ENCODE measurements at places on chromosomes 12 and 14.

DNA sequence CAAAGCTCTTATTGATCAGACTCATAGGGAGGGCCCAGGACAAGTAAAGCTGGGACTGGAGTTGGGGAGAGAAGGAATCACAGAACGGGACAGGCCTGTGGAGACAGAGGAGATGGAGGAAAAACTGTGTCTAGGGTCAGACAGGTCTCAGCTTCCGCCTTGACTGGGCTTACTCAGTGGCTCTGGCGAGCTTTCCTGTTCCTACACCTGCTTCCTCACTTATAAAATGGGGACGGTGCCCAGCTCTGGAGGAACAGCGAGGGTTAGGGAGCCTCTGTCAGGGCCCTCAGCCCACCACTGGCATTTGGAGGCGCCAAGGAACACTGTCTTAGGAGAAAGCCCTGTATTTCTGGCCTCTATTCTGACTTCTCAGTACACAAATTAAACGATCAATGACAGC lies 34.7 kb downstream of the SETD3 start:
- DNase-seq = no peak

- no peak for DNase-seq
These were observed 113.9 kb upstream of the MYL2 start for GRCh38 chr12:111034083-111034885.

DNA sequence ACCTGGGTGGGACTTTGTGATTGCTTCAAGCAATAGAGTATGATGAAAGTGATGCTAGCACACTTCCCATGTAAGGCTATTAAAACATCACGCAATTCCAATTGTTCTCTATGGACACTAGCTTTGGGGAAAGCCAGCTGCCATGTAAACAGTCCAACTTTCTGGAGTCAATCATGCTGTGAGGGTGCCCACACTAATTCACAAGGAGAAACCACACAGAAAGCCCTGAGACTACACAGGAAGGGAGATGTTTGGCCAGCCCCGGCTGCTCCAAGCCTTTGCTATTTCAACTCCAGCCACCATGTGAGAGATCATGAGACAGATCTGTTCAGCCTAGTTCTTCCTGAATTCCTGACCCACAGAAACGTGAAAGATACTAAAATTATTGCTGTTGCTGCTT lies 96.3 kb downstream of the ST8SIA1 start:
- DNase-seq = no peak

GRCh38 chr12:92943482-92944250 lies 14.6 kb upstream of the EEA1 start:
- DNase-seq = no peak

GRCh38 chr12:10392394-10392930 lies 2.6 kb upstream of the KLRK1 start:
- DNase-seq = no peak

GRCh38 chr14:75053396-75054291 lies 2.4 kb upstream of the MLH3 start:
- DNase-seq = peak; percentile 30

DNA sequence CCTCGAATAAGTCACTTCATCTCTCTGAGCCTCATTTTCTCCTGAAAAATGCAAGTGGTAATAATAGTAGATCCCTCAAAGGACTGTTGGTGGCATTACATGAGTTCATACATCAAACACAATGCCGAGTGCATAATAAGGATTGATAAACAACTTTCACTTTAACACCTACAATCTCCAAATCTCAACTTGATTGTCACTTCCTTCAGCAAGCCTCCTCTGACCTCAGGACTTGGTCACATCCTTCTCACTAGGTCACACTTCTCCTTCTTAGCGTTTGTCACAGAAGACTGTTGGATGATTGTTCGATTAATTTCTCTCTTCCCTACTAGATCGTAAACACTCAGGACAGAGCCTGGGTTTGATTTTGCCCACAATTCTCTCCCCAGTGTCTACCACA lies 7.9 kb upstream of the PRKAB1 start:
- DNase-seq = no peak

- no peak for DNase-seq
These were observed 22.9 kb downstream of the PMCH start for GRCh38 chr12:102174761-102175160.

DNA sequence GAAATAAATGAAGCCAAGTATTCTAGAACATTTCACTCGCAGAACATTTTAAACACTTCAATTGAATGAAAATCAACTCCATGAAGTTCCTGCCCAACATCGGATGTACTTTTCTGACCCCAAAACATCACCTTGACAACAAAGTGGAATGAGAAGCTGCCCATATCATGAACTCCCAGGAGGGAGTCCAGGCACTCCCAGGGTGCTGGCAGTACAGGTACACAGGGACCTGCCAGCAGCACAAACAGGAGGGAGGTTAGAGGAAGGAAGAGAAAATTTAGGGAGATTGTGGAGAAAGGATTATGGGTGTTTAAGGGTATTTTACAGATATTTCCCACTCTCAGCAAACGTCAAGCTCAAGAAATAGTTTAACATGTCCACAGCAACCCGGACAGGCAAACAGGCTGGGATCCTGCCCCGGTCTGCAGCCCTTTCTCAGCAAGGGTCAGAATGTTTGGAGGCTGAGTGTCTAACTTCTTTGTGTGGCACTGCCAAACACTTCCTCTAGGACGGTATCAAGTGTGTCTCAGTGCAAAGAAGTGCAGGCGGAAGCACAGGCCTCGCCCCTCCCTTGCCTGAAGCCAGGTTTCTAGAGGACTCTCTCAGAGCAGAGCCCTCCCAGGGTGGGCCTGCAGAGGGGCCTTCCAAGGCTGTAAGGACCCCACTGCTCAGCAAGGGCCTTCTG lies 72.2 kb downstream of the SETD3 start:
- DNase-seq = no peak

DNA sequence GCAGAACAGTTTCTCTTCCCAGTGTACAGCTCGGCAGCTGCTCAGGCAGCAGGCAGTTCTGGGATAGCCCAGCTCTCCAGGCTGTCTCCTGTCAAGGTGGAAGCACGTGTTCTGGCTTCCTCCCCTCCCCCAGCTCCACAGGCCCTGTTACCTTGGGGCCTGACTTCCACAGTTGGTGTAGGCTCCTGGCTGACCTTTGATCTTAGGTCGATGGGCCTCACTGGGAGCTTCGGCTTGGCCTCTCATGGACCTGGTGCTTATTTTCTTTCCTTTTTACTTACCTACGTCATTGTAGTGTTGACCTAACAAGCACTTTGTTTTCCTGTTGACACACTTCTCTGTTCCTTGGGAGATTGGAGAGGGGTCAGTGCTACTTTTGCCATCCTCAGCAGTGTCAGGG lies 17.0 kb downstream of the DLST start:
- no peak for DNase-seq

GRCh38 chr12:117968151-117968789 lies 520 bp downstream of the KSR2 start:
- no peak for DNase-seq

GRCh38 chr12:41715256-41715655 lies 429.4 kb downstream of the GXYLT1 start:
- DNase-seq = no peak

DNA sequence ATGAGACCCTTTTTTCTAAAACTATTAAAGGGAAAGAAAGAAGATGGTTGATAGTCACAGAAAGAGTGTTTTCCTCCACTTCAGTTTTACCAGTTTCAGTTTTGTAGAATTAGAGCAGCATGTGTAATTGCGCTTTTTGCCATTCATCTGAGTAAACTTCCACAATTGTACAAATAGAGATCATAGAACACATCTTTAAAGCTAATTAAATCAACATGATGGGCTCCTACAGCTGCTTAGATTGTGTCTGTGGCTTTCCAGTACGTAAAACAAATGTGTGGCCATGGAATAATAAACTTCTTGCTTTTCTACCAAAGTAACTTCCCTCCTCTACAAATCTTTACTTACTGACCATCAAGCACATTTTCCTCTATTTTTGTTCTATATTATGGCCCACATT lies 84.2 kb upstream of the LRIG3 start:
- DNase-seq = no peak

DNA sequence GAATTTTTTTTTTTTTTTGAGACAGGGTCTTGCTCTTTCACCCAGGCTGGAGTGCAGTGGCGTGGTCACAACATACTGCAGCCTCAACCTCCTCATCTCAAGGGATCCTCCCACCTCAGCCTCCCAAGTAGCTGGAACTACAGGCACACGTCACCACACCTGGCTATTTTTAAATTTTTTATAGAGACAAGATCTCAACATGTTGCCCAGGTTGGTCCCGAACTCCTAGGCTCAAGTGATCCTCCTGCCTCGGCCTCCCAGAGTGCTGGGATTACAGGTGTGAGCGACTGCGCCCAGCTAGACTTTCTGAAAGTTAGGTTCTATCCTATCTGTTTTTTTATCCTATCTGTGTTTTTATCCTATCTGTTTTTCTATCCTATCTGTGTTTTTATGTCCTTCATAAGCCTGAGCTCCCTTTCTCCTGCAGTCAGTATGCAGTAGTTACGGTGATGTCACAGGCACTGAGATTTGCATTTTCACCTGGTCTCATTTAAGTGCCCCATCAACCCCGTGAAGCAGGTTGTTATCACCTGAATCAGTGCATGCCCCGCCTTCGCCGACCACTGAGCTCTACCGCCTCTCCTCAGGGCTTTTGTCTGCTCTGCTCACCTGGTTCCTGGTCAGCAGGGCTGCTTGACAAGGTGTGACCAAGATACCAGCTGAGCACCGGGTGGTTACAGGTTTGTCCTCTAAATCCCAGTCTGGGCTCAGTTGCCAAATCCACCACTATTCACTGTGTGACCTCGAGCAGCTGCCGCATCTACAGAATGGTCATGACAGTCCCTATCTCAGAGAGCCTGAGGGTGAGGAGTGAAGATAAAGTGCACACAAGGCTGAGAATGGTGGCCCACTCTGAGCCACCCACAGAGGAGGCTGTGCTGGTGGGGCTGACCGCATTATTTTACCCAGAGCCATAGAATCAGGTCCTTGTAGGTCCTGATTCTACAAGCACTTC lies 33.1 kb downstream of the SYNDIG1L start:
- DNase-seq = no peak

DNA sequence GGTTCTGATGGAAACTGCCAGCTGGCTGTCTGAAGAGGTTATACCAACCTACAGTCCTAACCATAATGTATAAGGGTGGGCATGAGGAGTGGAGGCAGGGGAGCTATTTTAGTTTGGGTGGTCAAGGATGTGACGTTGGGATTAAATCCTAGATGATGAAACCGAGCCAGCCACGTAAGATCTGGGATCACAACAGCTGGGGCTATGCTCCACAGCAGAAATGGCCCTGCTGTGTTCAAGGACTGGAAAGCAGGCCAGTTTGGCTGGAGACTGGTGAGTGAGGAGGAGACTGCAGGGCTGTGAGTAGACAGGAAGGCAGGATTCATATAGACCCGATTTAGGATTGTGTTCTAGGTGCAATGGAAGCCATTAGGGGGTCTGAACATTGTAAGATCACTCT lies 66.1 kb downstream of the SAMD4A start:
- no peak for DNase-seq

- DNase-seq = no peak
These were observed 86.8 kb downstream of the FGD4 start for GRCh38 chr12:32486158-32486557.

GRCh38 chr14:101788016-101788635 lies 26.6 kb downstream of the PPP2R5C start:
- DNase-seq = no peak

DNA sequence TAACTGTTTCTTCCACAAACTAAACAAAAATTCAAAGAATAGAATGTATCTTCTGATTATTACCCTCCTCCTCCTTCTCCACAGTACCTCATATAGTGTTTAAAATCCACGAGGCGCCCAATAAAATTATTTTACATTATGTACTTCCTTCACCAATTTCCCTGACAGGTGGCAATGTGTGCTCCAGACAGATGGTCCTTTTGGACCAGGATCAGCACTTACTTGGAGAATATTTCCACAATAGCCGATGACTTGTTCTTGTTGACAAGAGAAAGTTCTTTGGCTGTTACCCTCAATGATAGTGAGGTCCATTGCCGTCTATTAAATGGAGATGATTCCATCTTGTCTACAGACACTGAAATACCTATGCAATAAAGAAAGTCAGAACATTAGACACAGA lies 34.9 kb downstream of the LIMA1 start:
- no peak for DNase-seq

- DNase-seq = no peak
These were observed 339.8 kb downstream of the TMEM121 start for GRCh38 chr14:105865904-105866840.

DNA sequence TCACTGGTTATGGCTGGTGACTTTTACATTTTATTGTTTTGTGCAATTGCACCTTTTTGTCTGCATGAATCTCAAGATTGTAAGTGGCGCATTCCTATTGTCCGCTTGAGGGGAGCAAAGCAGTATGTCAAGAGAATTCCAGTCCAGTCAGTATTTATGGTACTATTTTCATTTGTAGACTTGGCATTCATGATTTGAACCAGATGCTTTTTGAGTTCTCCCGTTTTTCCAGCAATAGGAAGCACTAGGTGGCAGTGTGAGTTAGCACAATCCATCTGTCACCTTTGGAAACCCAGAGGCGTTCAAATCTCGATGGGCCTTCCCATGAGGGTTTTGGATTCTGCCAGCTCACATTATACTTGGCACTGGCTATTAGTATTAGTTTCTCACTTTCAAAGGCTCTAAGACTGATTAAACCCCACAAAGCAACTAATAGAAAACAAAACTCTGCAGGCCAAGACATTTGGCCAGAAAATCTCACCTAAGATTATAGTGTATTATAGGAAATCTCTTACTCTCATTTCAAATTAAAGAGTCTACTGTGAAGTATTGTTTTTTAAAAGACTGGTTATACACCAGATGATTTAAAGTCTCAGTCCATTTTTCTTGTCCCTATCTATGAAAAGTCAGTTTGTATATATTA lies 2.2 kb downstream of the DACT1 start:
- DNase-seq = peak; percentile 12

DNA sequence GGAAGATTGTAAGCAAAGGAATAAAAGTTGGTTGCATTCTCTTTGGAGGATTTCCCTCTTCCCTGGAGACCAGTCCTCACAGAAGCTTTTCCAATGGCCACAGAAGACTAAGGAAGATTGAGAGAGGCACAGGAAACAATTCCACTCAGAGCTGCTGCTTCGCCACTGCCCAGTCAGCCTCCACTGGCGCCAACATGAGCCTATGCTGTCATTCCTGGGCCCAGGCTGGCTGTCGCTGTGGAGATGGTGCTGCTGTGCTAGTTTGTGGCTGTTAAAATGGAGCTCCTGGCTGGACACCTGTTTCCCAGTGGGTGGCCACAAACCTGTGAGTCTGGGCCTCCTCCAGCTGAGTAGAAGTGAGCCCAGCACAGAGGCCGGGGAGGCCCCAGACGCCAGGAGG lies 6.6 kb downstream of the P2RX7 start:
- DNase-seq = no peak

- no peak for DNase-seq
These were observed 357.1 kb downstream of the BCL11B start for GRCh38 chr14:98914942-98915341.

- no peak for DNase-seq
These were observed at the start of gene FOXG1 for GRCh38 chr14:28766469-28766955. FOXG1 (plus strand) TSS chr14:28766787; CDS start chr14:28767280, 493 bp downstream.

- DNase-seq = no peak
These were observed 43.5 kb downstream of the DNAI7 start for GRCh38 chr12:25151476-25151875.

- DNase-seq = no peak
These were observed 46.7 kb downstream of the TGFB3 start for GRCh38 chr14:75934998-75935628.

GRCh38 chr14:79643132-79643531 lies 568.2 kb downstream of the DIO2 start:
- DNase-seq = no peak

Measured in erythroblast (primary cell).